ENCODE measurements at places on chromosomes 2 and 18.

DNA sequence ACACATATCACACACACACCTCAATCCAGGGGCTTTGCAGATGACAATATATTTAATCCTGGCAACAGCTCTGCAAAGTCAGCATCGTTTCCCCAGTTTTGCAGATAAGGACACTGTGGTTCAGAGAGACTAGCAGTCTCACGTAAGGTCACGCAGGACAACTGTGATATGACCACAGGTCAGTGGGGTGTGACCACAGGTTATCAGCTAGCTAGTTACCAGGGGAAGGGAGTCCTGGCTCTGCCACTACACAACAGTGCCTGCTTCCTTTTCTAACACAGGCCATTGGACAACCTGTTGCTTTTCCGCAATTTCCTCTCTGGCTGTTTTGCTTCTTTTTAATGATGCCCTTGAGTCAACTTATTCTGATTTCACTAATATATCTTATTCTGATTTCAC is 33.3 kb downstream of the RBMS1 start:
- no peak for DNase-seq

DNA sequence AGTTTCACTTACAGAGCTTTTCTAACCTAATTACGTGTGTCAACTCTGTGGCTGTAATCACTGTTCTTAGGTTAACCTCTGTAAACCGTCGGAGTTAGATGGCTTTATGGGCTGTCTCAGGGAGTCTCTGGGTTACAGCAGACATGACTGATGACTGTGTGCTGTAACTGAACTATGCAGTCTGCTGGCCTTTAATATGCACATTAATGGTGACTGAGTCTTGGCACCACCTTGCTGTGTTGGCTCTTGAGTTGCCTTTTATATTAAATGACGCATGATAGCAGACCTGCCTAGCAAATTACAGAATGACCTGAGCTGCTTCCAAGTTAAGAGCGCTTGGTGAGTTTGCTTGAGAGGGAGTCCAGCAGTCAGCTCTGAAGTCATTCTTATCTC is 90.1 kb downstream of the ACKR3 start:
- DNase-seq, result no peak

GRCh38 chr2:160156100-160156499 is 44.0 kb downstream of the ITGB6 start:
- no peak for DNase-seq

DNA sequence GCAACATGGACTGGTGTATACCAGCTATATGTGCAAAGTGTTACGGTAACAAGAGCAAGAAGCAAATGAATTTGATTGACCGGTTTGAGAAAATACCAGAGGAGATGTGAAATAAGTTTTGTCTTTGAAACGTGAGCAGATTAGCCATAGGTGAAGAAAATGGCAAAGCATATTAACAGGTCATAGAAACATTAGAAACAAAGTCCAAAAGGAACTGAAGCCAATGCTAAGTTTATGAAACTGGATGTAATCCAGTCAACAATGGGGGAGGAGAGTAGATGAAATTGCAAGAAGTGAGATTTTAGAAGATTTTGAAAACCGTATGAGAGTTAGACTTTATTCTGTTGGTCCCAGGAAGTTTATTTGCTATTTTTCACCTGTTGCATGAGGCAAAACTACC is 1315.4 kb upstream of the CHAC2 start:
- DNase-seq, result no peak

DNA sequence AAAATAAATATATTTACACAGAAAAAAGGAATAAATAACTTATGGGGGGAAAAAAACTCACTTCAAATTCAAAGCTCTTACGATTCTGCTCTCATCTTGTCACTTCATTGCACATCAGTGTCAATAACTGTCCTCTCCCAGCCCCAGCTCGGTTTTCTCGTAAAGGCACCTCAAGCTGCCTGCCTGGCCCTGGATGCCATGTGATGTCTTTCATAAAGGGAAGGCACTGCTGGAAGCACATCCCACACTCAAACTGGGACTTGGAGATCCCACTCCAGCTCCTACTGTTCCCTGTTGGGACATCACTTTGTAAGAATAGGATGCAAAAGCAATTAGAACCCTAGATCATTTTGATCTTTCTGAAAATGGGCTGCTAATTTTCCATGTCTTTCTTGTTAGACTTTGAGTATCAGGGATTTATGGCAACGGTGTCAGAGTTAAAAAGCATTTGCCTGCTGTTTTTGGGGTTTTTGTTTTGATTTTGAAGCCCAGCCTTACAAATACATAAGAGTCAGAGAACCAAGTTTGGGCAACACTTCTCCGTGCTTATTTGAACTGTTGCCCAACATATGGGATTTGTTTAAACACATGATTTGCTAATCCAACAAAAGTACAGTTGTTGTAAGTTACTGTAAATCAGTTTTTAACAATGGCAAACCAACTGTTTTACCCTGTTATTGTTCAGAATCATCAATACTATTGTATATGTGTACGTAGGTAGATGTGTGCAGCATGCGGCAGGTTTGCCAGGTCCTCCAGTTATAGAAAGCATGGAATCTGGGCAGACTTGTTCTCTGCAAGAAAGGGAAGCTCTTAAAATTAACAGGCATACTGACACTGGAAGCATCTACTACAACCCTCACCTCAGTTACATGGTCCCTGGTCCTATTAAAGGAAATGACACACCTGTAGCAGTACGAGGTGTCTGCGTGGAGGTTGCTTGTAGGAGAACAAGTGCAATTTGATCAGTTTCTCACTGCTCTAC is 20.6 kb downstream of the SERTAD2 start:
- DNase-seq, result no peak

DNA sequence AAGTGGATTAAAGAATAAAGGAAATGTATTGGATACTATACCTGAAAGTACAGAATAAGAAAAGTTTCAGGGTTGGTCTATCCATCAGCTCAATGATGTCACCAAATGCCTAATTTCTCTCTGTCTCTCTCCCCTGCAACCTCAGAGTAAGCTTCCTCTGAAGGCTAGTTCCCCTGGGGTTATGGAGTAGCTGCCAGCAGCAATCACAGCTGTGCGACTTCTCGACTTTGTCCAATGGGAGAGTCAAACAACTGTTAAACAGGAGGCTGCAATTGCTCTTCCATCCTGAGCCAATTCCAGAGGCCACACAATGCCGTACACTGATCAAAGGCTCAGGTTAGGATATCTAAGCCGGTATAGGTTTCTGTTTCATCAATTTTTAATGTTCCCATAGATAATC is 95.3 kb upstream of the FANCL start:
- no peak for DNase-seq

DNA sequence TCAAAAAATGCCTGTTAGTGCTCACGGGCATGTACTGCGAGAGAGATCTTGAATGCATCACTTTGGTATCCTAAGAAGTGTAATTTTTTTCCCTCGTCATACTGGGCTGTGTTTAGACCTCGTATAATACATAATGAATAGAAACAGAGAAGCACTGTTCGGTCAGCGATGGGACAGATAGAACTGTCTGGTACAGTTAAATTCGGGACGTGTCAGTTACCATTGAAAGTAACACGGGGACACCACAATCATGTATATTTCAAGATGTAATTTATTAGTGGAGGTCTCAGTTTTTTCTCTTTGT is 1.8 kb downstream of the PKP4 start:
- DNase-seq, result no peak

DNA sequence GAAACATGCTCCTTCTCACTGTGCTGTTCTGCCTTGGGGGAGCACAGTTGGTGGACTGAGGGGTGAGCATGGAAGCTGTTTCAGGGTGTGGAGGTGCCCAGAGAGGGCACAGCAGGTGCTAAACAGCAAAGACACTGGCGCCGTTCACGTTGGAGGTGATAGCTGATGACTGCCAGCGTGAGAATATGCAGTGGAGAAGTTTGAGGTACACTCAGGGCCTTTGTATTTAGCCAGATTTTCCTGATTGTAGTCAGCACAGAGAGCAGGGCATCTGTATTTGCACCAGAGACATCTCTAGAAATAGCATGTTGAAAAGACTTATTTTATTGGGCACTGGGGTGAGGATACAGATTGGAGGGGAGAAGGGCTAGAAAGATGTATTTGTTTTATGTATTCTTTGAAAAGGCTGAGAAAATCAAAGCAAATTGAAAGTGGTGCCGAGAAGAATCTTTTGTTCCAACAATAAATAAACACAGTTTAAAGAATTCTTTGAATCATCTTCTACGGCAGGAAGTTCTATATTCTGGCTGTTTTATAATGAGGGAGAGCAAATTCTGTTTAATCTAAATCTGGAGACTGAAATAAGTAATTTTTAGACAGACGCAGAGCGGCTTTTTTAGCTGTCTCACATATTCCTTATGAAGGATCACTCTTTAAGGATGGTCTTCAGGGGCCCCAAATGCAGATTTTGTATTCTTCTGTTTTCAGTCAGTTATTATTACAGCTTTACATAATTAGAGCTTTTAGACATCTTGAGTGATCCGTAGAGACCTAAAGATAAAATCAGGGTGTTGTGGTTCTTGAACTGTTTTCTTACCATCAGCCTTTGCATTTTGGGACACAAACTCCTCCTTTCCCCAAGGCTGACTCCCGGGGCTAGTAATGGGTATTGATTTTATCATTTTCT is 7.1 kb downstream of the ZNF532 start:
- no peak for DNase-seq

DNA sequence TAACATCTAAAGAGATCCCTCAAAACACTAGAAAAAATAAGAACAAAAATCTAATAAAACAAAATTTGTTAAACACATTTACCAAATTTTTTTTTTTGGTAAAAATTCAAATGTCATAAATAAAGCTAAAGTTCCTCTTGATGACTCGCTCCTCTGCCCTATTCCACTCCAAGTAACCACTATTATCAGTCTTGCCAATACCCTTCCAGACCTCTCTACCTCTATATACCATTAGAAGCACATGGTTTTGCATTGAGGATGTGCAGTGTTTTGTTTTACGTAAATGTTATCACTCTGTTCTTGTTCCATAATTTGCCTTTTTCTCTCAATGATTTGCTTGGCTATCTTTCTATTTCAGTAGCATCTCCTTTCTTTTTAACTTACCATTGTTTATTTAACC is 10.9 kb downstream of the IL1B start:
- DNase-seq, result no peak

DNA sequence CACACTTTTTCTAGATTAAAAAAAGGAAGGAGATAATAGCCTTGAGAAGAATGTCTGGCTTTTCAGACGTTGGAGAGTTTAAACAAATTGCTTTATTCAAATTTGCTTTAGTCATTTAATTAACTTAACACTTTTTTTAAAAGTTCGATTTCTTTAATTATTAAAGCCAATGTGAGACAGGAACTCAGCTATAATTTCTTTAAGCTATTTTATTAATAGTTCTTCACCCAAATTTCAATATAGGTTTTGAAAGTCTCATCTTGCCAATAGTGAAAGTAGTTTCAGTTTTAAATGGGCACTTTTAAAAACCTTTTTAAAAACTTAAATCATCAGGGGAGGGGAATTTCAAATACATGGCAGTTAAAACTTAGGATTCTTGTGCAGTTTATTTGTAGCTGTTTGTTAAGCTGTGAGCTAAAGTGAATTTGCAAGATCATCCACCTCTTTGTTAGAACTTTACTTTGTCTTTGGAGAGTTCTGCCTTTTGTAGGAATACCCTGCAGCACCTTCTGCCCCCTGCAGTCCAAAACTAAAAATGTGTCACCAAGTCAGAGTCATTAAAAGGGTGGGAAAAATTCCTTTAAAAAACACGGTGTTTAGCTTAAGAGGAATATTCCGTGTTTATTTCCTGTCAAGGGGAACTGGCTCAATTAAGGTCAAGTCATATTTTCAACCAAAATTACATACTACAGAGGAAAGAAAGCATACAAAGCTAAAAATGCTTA is 4.6 kb downstream of the TGIF1 start:
- no peak for DNase-seq

Measured in esophagus squamous epithelium (tissue), 5 donors.